ENCODE measurements at places on chromosomes 11 and 22.
A peak's percentile ranks its signal among the peaks of the same experiment; 100 is the strongest.

GRCh38 chr11:60208146-60208895 is 25.4 kb upstream of the MS4A6A start:
- no peak overlapping the region for H3K4me3 ChIP-seq
- no peaks in the 10 kb centered on the region for H3K27me3 ChIP-seq
- no peak for DNase-seq
- H3K27ac ChIP-seq: no peak overlapping the region

- no peaks in the 10 kb centered on the region for H3K4me1 ChIP-seq
- H3K36me3 ChIP-seq: no peaks in the 10 kb centered on the region
- no peak overlapping the region for H3K27ac ChIP-seq
- DNase-seq: no peak
- no peaks in the 10 kb centered on the region for H3K27me3 ChIP-seq
Measured at GRCh38 chr22:24731761-24732160, 42.8 kb downstream of the PIWIL3 start.

DNA sequence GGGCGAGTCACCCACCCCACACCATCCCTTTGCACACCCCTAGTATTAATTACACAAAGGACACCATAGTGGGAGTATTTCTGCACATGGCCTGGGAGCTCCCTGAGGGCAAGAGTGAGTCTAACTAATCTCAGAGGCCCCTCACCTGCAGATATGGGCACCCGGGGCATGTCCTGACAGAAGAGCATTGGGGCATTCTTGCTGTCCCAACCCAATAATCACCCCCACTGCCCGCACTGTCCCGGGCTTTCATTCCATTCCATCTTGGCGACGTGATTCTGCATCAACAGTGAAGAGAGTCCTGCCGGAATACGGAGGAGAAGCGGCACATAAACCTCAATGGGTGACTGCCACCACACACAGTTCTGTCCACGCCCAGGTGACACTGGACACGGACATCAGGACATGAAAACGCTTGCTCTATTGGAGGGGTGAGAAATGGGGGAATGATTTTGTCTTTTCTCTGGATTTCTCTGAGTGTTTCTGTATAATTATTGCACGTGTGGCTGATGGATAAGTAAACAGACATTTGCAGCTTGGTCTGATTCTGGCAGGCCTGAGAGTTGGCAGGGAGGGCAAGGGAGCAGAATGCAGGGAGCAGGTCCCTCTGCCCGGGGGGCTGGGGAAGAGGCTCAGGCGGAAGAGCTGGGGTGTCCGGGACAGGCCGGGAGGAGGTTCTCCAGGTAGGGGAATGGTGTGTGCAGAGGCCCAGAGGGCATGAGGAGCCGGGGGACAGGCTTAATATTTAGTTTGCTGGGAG is 38.2 kb downstream of the SCUBE1 start:
- no peak for DNase-seq
- no peak overlapping the region for H3K4me3 ChIP-seq
- H3K27ac ChIP-seq: no peak overlapping the region
- H3K4me1 ChIP-seq: no peaks in the 10 kb centered on the region
- H3K27me3 ChIP-seq: peaks cover 3% of the 10 kb centered on the region

DNA sequence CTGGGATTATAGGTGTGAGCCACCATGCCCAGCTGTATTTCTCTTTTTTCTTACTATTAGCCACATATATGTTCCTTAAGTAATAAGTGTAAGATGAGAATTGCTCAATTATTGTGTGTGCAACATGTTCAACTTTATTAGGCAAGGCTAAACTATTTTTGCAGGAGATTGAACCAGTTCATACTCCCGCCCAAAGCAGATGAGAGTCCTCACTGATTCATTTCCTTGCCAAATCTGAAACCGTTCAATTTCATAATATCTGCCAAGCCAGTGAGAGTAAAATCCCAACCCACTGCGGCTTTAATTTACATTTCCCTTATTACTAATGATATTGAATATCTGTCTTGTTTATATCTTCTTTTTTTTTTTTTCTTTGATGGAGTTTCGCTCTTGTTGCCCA is 48.4 kb downstream of the KCNJ4 start:
- no peak for DNase-seq
- no peaks in the 10 kb centered on the region for H3K4me1 ChIP-seq
- no peak overlapping the region for H3K4me3 ChIP-seq
- H3K27me3 ChIP-seq: no peaks in the 10 kb centered on the region
- H3K36me3 ChIP-seq: no peaks in the 10 kb centered on the region

GRCh38 chr11:35126879-35127581 is 11.9 kb upstream of the CD44 start:
- peaks cover 58% of the 10 kb centered on the region for H3K4me1 ChIP-seq
- no peaks in the 10 kb centered on the region for H3K36me3 ChIP-seq
- peak overlapping the region; percentile 0 for H3K4me3 ChIP-seq
- peak overlapping the region; percentile 77 for H3K27ac ChIP-seq
- no peaks in the 10 kb centered on the region for H3K27me3 ChIP-seq

DNA sequence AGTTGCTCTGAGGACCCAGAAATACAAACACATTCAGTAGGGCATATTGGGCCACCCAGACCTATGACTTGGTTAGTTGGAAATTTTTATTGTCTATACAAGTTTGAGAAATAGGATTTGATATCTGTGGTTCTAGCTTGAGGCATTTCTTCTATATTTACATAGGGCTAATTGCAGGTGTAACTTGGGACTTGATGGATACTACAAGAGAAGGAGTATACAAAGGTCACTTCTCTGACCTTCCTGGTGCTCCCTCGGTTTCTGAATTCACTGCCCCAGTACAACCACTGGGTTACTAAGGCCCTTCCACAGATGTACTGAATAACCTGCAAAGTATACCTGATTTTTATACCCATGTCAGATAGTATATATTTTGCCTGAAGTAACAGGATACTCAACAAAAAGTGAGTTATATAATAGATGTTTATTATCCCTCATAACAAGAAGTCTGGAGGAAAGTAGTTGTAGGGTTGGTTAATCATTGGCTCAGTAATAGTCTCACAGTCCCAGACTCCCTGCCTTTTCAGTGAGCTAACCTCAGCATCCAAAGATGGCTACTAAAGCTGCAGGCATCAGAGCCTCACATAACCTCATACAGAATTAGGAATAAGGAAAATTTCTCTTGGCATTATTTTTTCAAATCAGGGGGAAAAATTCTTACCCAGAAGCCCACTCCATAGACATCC is 8.8 kb upstream of the PGR start:
- H3K4me1 ChIP-seq: no peaks in the 10 kb centered on the region
- no peak overlapping the region for H3K27ac ChIP-seq
- H3K27me3 ChIP-seq: no peaks in the 10 kb centered on the region
- DNase-seq: no peak
- no peak overlapping the region for H3K4me3 ChIP-seq
- H3K36me3 ChIP-seq: no peaks in the 10 kb centered on the region

GRCh38 chr11:78694152-78694551 is 119.5 kb upstream of the NARS2 start:
- no peaks in the 10 kb centered on the region for H3K4me1 ChIP-seq
- no peaks in the 10 kb centered on the region for H3K27me3 ChIP-seq
- H3K36me3 ChIP-seq: no peaks in the 10 kb centered on the region
- H3K27ac ChIP-seq: no peak overlapping the region
- no peak for DNase-seq

- DNase-seq: no peak
- H3K36me3 ChIP-seq: no peaks in the 10 kb centered on the region
- no peak overlapping the region for H3K27ac ChIP-seq
Measured at GRCh38 chr11:104091281-104092096, 55.0 kb downstream of the DDI1 start.

- DNase-seq: no peak
- H3K36me3 ChIP-seq: no peaks in the 10 kb centered on the region
- H3K4me1 ChIP-seq: no peaks in the 10 kb centered on the region
- H3K27me3 ChIP-seq: no peaks in the 10 kb centered on the region
- no peak overlapping the region for H3K27ac ChIP-seq
Measured at GRCh38 chr11:57263351-57263750, 26.3 kb upstream of the APLNR start.

Measured in GM12878 (cell line).